Thoracic aorta (tissue), 2 donors: ENCODE measurements at places on chromosomes 3 and 15. TPM values are rescaled to one million over a fixed set of nuclear protein-coding genes. Genes with fewer than 3 reads are reported as not detected.

The IQCB1 gene
- total RNA-seq, result 28.4 TPM

DNA sequence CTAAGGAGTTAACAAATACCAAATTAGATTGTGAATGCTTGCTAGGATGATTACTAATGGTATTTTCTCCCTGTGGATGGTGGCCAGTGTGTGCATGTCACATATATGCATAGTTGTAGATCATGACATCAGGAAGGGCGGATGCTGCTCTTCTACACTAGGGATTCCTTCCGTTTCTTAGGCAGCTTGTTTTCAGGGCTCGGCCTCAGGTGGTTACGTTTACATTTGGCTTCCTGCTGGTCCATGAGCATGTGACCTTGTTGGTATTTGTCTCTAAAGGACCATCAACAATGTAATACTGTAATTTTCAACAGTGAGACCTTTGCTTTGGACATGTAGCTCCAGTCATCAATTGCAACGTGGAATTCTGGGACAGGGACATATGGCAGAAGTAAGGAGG, 221.4 kb downstream of the NR1D2 start:
- peaks cover 7% of the 10 kb centered on the region for H3K4me1 ChIP-seq
- DNase-seq, result no peak
- no peak overlapping the region for H3K4me3 ChIP-seq
- H3K27ac ChIP-seq, result peak overlapping the region; percentile 39
- no peaks in the 10 kb centered on the region for H3K36me3 ChIP-seq

- H3K36me3 ChIP-seq, result no peaks in the 10 kb centered on the region
- H3K27me3 ChIP-seq, result no peaks in the 10 kb centered on the region
- no peak overlapping the region for H3K27ac ChIP-seq
- no peaks in the 10 kb centered on the region for H3K4me1 ChIP-seq
- H3K4me3 ChIP-seq, result no peak overlapping the region
These were observed 1061.5 kb downstream of the ROBO2 start for GRCh38 chr3:78101384-78101783.

- no peaks in the 10 kb centered on the region for H3K36me3 ChIP-seq
- DNase-seq, result no peak
- peak overlapping the region; percentile 86 for H3K27ac ChIP-seq
- no peaks in the 10 kb centered on the region for H3K27me3 ChIP-seq
These were observed 5.3 kb downstream of the INAFM2 start for GRCh38 chr15:40328751-40329150.

DNA sequence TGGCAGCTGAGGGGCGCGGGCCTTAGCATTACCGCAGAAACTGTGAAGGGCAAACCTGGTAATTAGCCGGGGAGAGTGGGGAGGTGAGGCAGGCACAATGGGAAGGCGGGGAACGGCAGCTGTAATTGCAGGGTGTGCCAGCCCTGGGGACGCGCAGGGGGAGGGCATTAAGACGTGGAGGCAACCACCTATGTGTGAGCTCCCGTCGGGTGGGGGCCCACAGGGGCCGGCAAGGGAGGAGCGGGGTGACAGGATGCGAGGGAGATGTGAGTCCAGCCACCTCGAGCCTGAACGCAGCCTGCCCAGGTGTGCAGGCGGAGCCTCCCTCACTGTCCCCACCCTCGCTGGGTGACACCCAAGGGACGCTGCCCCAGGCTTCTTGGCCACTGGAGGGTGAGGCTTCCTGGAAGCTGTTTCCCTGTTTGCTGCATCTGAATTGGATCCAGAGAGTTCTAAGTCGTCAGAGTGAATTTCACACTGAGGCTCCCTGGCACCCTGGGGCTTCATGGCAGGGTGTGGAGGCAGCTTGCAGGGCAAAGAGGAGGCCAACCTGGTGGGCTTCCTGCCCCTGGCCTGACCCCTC, 130.6 kb upstream of the MEF2A start:
- H3K27ac ChIP-seq, result no peak overlapping the region
- no peak for DNase-seq
- no peaks in the 10 kb centered on the region for H3K27me3 ChIP-seq
- no peaks in the 10 kb centered on the region for H3K36me3 ChIP-seq
- H3K4me3 ChIP-seq, result no peak overlapping the region

The ZNF80 gene
- not detected for total RNA-seq

- DNase-seq, result no peak
- no peak overlapping the region for H3K4me3 ChIP-seq
- H3K27me3 ChIP-seq, result no peaks in the 10 kb centered on the region
- H3K27ac ChIP-seq, result peak overlapping the region; percentile 45
- H3K4me1 ChIP-seq, result peaks cover 32% of the 10 kb centered on the region
These were observed 162.2 kb downstream of the LPP start for GRCh38 chr3:188316021-188316722.

The PIK3CB gene
- total RNA-seq, result 20.6 TPM

DNA sequence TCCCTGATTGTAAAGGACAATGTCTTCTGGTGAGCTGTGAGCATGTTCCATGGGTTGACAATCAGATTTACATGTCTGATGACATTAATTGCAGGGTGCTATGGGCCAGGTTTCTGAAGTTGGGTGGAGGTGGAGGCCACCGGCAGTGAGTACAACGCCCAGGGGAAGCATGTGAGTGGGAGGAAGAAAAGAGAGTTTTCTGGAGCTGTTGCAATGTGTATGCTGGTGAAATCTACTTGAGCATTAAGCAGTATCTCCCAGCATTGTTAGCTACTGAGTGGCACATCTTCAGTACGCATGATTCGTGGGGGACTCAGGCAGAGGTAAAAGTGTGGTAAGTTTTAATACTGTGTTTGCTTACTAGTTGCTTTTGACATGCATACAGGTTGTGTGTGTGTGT, 26.6 kb downstream of the TMEM45A start:
- H3K4me3 ChIP-seq, result no peak overlapping the region
- peaks cover 7% of the 10 kb centered on the region for H3K36me3 ChIP-seq
- H3K4me1 ChIP-seq, result no peaks in the 10 kb centered on the region

The PLAAT1 gene
- total RNA-seq, result not detected

DNA sequence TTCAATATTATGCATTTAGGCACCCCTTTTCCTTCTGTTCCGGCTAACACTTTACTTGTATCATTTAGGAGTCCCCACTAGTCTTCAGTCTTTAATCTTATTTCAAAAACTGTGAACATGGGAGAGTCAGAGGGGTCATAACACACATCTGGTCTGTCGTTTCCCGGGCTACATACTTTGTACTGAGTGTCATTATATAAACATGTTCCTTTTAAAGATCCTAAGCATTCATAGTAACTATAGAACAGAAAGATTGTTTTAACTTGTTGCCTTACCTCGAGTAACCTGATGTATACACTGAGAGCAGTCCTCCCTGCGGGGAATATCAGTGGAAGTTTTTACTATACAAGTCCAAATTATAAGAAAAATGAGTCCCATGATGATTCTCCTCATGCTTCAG, 78.2 kb upstream of the VEPH1 start:
- no peak for DNase-seq
- H3K4me1 ChIP-seq, result no peaks in the 10 kb centered on the region
- H3K27me3 ChIP-seq, result no peaks in the 10 kb centered on the region
- no peak overlapping the region for H3K27ac ChIP-seq
- H3K4me3 ChIP-seq, result no peak overlapping the region

The C3orf70 gene
- 14.2 TPM for total RNA-seq

- no peaks in the 10 kb centered on the region for H3K27me3 ChIP-seq
- H3K27ac ChIP-seq, result no peak overlapping the region
- H3K4me1 ChIP-seq, result no peaks in the 10 kb centered on the region
- DNase-seq, result no peak
These were observed 78.8 kb upstream of the PRR23C start for GRCh38 chr3:139123377-139124095.

DNA sequence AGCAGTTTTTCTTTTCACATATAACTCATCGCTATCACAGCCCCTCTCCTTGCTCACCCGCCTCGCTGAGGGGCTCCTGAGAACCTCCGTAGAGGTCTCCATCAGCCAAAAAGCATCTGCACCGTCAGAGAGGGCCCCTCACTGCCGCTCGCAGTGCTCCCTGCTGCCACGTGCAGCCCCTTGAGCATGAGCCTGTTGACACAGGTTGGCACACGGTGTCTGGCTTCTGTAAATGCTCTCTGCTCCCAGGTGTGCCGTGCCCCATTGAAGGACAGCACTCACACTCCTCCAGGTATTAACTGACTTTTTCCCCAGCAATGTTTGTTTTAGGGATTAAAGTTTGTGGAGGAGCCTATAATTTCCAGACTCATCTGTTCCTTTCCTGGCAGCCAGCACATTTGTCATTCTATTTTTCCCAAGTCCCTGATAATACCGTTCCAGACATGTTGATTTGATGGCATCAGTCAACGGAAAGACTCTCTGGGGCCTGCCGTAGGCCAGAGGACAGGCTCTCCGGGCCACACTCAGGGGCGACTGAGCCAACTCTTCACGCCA, 2.1 kb upstream of the FURIN start:
- H3K27me3 ChIP-seq, result no peaks in the 10 kb centered on the region
- H3K36me3 ChIP-seq, result no peaks in the 10 kb centered on the region
- H3K4me1 ChIP-seq, result peaks cover 10% of the 10 kb centered on the region
- no peak for DNase-seq
- H3K27ac ChIP-seq, result no peak overlapping the region
- no peak overlapping the region for H3K4me3 ChIP-seq

GRCh38 chr3:14404631-14405359, 2.4 kb downstream of the SLC6A6 start:
- H3K4me1 ChIP-seq, result peaks cover 48% of the 10 kb centered on the region
- no peaks in the 10 kb centered on the region for H3K27me3 ChIP-seq
- no peaks in the 10 kb centered on the region for H3K36me3 ChIP-seq
- H3K4me3 ChIP-seq, result peak overlapping the region; percentile 89
- DNase-seq, result no peak
- H3K27ac ChIP-seq, result peak overlapping the region; percentile 30
